ENCODE measurements at places on chromosomes 6 and 20.

DNA sequence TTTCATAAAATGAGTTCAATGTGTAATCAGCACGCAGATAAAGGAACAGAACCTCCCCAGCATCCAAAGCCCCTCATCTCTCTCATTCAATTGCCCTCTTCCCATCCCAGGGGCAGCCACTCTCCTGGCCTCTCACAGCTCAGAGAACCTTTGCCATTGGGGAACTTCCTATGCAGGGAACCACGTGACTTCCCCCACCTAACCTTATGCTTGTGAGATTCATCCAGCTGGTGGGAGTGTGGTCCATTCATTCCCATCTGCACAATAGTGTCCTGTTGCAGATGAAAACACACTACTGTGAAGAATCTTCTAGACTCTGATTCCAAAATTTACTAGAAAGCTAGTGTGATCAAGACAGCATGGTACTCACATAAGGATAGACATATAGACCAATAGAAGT lies 299.3 kb downstream of the CDH4 start:
- DNase-seq, result no peak

DNA sequence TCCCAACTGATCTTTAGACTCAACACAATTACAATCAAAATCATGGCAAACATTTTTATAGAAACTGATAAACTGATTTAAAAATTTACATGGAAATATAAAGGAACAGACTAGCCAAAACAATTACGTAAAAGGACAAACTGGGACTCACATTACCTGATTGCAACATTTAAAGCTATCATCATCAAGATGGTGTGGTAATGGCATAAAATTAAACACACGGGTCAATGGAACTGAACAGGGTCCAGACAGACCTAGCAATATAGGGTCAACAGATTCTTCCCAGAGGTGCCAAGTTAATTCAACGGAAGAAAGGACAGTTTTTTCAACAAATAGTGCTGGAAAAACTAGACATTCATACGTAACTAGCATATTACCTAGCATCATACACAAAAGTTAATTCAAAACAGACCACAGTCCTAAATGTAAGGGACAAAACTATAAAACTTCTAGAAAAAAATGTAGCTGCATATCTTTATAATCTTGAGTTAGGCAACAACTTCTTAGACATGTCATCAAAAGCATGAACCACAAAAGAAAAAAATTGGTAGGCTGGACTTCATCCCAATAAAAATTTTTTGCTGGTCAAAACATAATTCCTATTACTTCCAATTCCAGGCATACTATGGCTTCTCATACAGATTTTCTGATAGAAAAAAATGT lies 147.4 kb upstream of the BEND6 start:
- peak; percentile 46 for DNase-seq

DNA sequence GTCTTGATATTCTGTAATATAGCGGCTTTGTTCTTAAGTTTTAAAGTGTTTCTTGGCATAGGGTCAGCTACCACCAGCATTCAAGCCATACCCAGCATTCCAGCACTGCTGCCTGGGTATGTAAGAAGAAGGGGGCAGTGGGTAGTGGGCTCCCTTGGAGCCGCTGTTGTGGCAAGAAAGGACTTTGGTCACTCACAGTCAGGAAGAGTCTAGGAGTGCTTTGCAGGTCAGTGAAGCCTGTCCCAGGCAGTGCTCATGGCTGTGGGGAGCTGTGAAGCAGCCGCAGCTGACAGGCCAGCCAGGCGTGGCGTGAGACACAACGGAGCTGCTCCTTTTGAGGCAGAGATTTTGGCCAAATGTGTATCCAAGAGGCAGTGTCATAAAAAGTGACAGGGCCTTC lies 512.0 kb downstream of the CDKAL1 start:
- DNase-seq, result peak; percentile 27

DNA sequence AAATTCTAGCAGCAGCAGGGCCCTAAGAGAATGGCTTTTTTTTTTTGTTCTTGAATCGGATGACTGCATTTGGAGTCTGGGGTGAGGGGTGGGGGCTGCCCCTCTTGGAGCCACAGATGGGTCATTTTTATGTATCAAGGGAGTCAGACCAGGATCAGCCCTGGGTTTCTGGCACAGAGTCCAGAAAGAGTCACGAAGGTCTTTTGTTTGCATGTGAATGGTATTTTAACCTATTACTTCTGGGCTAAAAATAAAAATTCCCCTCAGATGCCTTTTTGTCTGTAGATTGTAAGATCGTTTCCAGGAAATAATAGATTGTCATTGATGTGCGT lies 72.5 kb downstream of the PHACTR3 start:
- no peak for DNase-seq

GRCh38 chr6:145045582-145045981 lies 689.7 kb downstream of the EPM2A start:
- no peak for DNase-seq

DNA sequence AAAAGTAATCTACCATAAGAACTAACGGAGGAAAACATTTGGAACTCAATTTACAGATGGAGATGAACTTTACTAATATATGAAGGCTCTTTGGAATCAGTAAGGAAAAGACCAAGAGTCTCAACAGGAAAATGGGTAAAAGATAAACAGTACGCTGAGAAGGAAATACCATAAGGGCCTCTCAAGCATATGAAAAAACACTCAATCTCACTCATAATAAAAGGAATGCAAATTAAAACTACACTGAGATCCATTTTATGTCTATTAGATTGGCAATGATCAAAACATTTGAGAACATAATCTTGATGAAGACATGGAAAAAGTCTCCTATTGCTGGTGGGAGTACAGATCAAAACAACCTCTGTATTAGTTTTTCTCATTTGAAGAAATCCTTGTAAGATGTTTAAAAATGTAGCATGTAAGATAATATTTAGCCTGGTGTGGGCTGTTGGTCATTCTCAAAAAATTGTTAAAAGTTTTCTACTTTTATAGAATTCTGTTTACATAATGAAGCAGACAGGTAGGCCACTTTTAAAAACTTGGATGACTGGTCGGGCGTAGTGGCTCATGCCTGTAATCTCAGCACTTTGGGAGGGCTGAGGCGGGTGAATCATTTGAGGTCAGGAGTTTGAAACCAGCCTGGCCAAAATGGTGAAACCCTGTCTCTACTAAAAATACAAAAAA lies 14.5 kb downstream of the REV3L start:
- DNase-seq, result peak; percentile 59

GRCh38 chr6:18042536-18043145 lies 55.2 kb upstream of the KIF13A start:
- no peak for DNase-seq

DNA sequence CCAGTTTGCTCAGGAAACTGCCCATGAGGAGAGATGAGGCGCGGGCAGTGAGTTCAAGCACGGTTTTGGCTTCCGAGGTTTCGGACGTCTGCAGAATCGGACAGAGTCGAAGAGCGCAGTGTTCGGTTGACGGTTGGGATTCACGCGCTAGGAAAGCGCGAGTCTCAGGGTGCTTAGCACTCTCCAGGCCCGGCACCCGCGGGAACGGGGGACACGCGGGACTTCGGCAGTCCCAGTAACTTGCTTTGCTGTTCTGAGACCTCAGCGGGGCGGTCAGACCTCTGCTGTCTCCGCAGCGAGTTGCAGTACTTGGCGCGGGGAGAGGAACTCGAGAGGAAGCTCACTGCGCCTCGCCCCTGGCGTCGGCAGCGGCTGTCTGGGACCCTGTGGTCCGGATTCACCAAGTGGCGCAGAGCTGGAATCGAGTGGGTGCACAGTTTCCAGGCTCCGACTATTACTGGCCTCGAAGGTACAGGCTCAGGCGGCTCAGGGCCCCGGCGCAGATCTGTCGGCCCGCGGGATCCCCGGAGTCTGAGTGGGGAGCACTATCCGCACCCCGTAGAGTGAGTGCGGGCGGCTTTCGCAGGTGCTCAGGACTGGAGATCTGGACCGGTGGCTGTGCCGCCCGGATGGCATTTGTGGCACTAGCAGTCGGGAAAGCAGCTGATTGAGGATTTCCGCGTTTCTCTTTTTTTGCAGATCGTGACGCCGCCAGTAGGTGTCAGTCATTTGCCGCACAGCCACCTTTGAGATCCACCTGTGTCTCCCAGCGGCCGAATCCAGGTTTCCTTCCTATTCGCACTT lies at the start of gene POM121L2:
POM121L2 (minus strand) TSS at position 128 of the 804 bp plus-strand sequence; CDS start at position 25, 103 bp downstream.
- DNase-seq, result peak; percentile 30

- no peak for DNase-seq
These were observed 204.0 kb downstream of the TSHZ2 start for GRCh38 chr20:53176134-53176533.

DNA sequence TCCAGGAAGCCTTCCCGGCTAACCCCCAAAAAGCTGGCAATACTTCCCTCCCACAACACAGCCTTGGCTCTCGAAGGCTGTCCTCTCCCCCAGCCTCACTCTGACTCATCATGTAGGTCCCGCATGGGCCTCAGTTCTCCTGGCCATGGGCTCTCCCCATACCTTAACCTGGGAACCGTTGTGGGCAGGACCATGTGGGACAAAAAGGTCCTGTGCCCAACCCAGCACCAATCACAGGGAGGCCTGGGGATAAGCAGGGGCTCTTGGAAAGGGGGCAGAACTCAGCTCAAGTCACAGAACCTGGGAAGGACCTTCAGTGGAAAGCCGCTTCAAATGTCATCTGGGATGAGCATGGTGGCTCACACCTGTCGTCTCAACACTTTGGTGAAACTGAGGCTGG lies 45.5 kb downstream of the MRPL14 start:
- DNase-seq, result no peak

- DNase-seq, result no peak
These were observed 1.2 kb upstream of the TP53RK start for GRCh38 chr20:46690219-46691106.

- peak; percentile 41 for DNase-seq
These were observed 160.4 kb downstream of the CD83 start for GRCh38 chr6:14278006-14278405.

DNA sequence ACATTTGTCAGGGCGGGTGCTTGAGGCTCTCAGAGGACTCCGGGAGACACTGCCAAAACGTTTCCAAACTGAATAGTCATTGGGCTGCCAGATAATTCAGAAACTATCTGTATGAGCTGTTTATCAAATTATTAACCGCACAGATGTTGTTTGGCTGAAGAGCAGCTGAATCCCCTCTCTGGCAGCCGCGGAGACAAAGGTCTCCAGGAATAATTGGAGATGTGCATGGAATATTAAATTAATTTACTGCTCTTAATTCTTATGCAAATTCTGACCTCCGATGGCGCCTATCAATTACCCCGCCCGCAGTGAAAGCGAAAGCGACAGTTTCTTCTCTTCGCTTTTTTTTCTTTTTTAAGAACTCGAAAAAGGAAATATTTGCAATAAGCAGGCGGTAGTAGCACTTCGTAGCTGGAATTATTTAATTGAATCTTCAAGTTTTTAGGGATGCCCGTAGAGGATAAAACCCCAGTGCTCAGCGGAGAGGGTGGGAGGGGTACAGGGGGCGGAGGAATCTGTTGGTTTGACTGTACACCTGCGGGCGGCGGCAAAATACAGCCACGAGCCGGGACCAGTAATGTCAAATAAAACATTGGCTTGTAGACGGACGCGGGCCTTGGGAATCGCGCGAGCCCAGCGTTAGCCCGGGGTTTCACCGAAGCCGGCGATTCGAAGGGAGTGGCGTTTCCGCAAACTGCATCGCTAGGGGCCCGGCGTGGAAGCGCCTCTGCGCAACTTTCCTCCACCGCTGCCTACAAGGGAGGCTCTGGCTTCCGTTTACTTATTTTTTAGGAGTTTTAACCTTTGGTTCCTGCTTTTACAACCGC lies 6.2 kb downstream of the LINC00237 start:
- no peak for DNase-seq

DNA sequence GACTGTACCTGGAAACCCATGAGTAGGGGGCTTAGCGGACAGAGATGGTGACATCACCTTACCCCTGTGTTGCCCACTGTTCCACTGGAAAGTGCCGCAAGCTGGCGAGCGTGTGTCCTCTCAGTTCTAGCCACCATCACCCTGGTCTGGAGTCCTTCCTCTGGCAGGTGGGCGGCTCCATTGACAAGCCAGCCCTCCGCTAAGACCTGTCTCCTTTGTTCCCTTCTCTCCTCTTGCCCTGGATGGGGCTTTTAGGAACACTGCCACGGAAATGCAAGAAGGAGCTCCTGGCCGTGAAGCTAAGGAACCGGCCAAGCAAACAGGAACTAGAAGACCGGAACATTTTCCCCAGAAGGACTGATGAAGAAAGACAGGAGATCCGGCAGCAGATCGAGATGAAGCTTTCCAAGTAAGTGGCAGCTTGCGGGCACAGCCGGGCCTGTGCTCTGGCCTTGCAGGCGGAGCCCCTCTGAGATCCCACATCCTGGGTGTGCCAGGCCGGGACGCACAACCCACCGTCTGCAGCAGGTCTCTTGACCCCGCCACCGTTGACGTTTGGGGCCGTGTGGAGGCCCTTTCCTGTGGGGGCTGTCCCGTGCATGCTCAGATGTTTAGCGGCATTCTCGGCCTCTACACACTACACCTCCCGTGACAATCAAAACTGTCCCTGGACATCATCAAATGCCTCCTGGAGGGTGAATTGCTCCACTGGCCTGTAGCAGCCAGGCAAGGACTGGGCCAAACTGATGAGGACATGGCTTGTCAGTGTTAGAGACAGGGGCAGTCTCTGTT lies 127.5 kb downstream of the SYCP2 start:
- DNase-seq, result no peak

GRCh38 chr6:44976677-44977641 lies 351.2 kb upstream of the RUNX2 start:
- no peak for DNase-seq

GRCh38 chr6:148989585-148989984 lies 242.8 kb downstream of the UST start:
- no peak for DNase-seq

- DNase-seq, result peak; percentile 59
These were observed 16.9 kb upstream of the PTCRA start for GRCh38 chr6:42898891-42899361.

- peak; percentile 30 for DNase-seq
These were observed 74.8 kb upstream of the TOP1 start for GRCh38 chr20:40953856-40954255.

DNA sequence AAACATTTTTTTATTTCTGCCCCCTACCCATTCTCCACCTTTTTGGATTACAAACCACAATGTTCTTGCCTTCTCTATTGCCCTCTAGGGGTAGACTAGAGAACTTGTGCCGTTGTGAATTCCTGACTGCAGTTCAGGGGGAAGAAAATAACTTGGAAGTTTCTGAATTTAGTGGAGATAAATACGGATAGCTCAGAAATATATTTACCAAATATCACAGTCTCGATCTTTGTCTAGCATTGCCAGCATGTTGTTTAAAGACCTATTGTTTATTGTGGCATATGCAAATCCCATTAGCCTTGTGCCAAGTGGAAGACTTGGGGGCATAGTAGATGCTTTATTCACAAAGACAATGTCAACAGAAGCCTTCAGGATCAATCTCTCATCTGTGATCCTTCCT lies 154.1 kb upstream of the MMS22L start:
- peak; percentile 31 for DNase-seq

DNA sequence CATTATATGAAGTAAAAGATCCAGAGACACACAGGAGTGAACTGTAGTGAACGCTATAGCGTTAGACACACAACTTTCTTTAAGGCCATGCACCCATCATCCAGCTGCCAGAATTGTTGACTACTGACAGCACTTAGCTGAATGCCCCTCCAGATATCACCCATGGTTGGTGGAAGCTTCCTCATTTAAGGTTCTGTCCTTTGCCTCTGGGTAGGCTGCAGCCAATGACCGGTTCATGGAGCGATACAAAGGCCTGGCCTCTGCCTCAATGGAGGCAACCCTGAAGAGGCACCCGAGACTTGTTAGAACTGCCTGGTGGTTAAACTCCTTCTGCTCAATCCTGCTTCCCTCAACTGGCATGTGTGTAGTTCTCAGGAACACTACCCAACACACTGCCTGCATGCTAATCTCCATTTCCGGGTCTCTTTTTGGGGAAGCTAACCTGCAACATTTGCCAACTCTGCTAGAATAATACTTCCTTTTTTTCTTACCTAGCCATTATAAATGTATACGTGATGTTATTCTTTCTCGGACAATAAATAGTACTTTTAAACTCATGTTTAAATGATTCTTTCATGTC lies 49.8 kb upstream of the THEMIS start:
- no peak for DNase-seq

GRCh38 chr6:3269281-3269975 lies 10.7 kb downstream of the PSMG4 start:
- DNase-seq, result no peak

All from fibroblast of skin of back (primary cell).